MG63 (cell line): ENCODE measurements at places on chromosomes 3 and 15. TPM values are rescaled to one million over a fixed set of nuclear protein-coding genes. Genes with fewer than 3 reads are reported as not detected.

DNA sequence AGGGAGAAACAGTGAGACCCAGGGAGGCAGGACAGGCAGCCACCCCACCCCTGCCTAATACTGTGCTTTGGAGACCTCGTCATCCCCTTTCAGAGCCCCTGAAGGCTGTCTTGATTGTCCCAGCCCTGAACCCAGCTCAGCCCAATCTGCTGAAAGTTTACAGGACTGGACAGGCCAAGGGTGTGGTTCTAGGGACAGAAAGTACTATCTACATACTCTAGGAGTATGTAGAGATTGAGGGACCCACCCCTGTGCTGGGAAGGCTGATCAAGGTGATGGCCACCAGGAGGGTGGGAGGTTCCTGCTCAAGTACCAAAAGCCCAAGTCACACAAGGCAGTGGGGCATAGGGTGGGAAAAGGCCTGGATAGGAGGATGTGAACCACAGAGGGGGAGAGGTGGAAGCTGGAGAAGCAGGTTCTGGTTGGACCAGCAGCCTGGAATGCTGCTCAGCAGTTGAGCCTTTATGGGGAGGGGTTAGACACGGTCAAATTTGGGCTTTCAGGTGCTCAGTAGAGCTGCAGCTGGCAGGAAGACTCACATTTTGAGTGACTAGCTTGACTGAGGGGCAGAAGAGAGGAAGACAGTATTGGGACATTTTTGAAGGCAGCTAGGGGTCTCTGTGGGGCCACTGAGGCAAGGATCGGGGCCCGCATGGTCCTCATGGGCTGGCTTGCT is 6.7 kb downstream of the NBEAL2 start:
- DNase-seq = no peak

GRCh38 chr3:136193278-136194054 is 2.7 kb downstream of the MSL2 start:
- DNase-seq = no peak

DNA sequence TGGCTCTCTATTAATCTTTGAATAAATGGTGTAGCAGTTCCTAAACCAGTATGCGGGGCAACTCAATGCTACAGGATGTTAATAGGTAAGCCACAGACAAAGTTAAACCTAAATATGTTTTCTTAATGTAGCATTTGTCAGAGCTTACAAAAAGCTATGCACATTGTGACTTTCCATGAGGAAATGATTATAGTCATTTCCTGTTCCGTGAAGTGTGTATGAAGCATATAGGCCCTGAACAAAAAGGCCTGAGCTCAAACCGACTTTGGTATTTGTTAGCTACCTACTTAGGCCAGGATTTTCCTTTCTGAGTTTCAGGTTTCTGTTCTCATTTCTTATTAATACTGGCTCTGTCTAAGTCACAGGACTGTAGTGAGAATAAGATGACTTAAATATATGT is 14.2 kb downstream of the ZNF80 start:
- DNase-seq = no peak

DNA sequence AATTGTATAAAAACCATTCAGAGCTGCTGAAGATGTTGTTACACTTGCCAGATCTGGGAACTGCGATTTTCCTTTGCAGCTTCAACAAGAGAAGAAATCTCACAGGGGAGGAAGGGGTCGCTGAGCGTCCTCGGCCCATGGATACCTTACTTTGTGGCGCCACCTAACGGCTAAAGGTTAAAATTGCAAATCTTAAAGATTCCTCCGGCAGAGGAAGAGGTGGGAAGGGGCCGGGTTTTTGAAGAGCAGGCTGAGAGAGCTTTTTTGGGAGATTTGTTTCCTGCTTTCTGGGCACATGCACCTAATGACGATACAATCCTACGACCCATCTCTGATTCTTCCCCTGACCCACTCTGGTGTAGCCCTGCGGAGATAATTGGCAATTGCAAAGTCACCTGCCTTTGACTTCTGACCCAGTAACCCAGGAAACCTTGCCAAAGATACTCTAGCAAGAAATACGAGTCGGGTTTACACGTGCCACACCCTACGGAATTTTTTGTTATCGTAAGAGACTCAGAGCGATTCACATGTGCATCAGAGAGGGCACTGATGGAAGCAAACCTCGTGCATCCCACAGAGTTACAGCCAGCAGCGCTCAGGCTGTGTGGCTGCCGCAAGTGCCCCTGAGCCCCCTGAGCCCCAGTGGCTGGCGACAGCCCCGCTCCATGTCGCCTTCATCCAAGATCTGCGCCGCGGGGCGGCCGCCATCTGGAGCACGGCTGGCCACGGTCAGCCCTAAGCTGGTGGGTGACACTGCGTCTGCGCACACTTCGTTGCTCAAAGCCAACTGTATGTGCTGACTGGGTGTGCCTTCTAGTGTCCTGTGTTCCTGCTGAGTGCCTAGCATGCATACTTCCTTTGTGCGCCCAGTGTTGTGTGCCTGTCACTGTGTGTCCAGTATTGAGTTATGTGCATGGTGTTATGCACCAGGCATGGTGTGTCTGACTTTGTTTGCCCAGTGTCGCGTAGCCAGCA is 55.2 kb upstream of the CHRNA7 start:
- no peak for DNase-seq

GRCh38 chr3:27201492-27201891 is 167.7 kb downstream of the NEK10 start:
- DNase-seq = no peak

DNA sequence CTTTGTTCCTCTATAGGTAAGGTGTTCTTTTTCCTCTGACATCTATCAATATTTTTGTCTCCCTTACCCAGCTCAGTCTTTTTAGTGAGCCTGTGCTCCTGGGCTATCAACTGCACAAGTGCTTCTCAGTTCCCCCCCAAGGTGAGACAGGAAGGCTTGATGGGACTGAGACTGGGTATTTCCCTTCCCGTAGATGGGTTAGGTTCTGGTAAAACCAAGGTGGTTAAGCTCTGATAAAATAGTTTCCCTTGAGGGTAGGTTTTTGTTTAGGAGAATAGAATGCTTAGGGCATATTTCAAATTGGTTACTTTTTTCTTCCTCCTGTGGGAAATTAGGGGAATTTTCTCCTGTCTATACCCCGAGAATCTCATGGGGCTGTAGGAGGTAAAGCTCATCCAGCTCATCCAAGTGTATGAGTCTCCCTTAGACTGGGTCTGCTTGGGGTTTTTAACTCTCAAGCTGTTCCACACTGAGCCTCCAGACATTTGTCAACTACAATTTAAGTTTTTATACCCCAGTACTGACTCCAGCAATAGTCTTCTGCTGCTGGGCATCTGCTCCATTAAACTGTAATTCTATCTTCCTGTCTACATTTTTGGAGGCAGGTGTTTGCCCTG is 44.9 kb downstream of the OXSR1 start:
- DNase-seq = no peak

GRCh38 chr3:195003006-195003892 is 267.7 kb downstream of the XXYLT1 start:
- no peak for DNase-seq

GRCh38 chr3:190012314-190012782 is 108.3 kb downstream of the P3H2 start:
- no peak for DNase-seq

- DNase-seq = no peak
Observed at GRCh38 chr3:13039213-13039896, 33.9 kb downstream of the IQSEC1 start.

DNA sequence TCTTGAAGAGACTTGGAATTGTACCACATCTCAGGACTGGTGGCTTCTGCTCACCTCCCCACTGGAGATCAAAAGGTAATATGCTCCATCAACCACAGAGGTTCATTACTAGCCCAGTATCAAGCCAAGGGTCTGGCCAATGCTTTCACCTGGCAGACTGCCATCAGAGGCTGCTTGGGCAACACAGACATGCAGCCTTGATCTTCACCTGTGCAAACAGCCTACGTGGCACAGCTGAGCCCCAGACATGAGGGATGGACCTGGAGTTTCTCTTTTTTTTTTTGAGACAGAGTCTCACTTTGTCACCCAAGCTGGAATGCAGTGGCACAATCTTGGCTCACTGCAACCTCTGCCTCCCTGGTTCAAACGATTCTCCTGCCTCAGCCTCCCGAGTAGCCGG is 105.6 kb upstream of the HES1 start:
- no peak for DNase-seq

DNA sequence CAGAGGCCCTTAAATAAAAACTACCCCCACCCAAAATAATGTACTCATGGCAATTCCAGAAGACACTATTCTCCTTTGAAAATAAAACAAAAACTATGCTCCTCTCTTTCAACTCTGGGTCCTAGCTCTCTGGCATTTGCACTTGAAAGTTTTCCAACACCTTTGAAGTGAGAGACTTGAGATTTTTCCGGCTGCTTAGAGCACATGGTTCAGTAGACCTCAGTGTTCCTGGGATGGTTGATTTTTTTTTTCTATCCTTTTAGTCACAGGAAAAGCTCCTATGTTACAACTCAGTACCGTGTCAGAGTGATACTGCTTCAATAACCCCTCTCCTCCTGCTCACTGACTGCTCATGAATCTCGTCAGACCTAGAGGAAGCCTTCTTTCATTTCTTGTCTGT is 118.3 kb upstream of the TUSC7 start:
- no peak for DNase-seq

DNA sequence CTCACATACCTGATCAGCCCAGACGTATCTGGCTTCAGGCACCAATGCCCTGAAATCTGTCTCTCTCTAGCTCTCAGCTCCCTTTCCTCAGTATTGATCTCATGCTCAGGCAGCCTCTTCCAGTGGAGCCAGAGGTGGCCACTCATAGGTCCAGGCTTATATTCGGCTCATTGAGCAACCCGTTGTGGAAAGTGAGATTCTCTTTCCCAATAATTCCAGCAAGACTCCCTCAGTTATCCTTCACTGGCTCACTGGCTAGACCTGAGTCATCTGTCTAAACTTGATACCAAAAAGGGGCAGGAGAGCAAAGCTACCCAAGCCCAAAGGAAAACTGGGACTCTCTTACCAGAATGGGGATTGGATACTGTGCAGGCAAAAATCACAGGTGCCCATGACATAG is 33.4 kb upstream of the FRMD4B start:
- DNase-seq = no peak

DNA sequence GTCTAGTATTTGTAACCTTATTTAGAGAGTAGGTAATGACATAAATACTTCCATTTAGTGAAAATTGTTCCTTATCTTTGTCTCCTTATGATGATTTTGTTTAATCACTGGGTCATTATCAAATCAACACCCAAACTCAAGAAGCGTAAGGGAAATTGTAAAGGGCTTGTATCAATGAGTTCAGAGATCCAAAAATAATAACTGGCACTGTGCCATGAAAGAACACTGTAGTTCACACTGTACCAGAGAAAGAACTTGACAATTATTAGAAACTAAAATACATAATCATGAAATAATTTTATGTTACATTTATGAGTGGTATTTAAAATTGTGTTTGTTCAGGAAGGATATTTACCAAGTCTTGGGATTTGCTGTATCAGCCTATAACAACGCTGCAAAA is 895.4 kb downstream of the FHIT start:
- DNase-seq = no peak

GRCh38 chr3:182983876-182984275 is 3.5 kb upstream of the DCUN1D1 start:
- peak; percentile 11 for DNase-seq

DNA sequence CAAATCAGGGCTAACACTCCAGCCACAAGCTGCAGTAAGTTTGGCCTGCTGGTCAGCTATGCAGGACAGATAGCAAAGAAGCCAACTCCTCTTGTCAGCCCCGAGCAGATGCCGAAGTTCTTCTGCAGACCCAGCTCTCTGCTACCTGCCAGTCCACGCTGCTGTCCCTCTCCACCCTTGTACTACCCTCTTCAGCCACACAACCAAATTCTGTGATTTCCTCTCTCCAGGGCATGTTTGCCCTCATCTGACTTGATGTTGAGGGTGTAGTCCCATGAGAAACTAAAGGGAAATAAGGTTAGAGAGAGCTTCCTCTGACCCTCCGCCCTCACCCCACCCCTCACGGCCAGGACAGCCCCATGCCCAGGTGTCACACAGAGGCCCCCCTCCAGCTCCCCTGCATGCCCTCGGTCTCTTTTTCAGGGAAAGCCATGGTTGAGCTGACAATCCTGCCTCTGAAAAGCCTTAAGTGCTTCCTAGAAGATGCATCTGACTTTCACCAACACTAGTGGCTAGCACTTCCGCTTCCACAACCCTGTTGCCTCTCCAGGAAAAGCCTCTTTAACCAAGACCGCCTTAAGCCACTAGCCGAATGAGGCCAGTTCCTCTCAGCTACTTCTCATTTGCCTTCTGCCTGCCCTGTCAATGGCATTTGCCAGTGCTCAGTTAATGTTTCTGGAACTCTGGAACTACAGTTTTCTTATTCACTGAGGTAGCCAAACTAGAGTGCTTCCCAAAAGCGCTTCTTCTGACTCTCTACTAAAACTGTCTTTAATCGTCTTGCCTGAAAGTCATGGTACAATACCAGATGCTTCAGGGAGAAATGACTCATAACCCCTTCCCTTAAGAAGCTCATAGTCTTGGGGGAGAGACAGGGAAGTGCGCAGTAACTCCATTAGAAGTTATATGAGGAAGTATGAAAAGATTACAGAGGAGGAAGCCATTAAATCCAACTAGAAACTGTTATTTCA is 300.4 kb upstream of the STT3B start:
- DNase-seq = no peak

GRCh38 chr3:52218454-52218853 is 7.0 kb downstream of the TLR9 start:
- no peak for DNase-seq

GRCh38 chr3:39907981-39908380 is 98.6 kb downstream of the MYRIP start:
- peak; percentile 80 for DNase-seq

- no peak for DNase-seq
Observed at GRCh38 chr3:58095603-58096138, 87.4 kb downstream of the FLNB start.

DNA sequence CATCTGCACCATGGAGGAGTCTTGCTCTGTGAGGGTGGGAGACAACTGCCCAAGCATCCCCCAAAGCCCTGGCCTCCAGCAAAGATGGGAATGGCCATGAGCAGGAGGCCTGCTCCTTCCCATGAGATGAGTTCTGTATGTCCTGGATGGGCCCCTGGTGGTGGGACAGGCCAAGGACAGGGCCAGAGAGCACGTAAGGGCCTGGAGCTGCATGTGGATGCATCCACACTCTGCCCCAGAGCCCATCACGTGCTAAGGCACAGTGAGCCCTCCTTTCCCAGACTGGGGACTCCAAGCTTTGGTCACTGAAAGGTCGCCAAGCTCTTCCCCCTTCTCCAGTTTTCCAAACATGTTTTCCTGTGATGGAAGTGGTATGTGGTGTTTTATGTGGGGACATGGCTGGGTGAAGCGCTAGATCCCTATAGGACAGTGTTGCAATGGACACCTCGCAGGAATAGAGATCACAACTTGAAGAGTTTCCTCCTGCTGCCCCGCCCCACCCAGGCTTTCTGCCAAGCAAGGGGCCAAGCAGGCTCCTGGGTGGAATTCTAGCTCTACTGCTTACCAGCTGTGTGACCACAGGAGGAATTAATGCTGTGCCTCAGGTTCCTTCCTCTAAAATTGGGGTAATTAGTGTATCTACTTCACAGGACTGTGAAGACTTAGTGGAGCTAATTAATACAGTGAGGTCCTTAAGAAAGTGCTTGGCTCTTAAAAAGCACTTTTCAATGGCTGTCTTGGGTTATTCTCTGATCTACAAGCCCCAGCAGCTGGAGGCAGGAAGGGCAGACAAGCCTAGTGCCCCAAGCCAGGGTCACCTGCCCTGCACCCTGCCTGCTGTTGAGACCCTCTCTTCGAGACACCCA is 106.4 kb upstream of the RPL32 start:
- peak; percentile 67 for DNase-seq

MME gene
- total RNA-seq = 0.07 and 0.47 TPM in 2 replicates

ZNF860 gene
- total RNA-seq = not detected in 2 replicates

PEX5L gene
- not detected in 2 replicates for total RNA-seq

ADAMTS9 gene
- not detected in 2 replicates for total RNA-seq

COL6A5 gene
- not detected in 2 replicates for total RNA-seq
